Peyer's patch (tissue), 4 donors: ENCODE measurements at places on chromosomes 1 and 21.

- H3K4me3 ChIP-seq, result no peak overlapping the region
- DNase-seq, result no peak
- no peaks in the 10 kb centered on the region for H3K36me3 ChIP-seq
- H3K27ac ChIP-seq, result no peak overlapping the region
- peaks cover 21% of the 10 kb centered on the region for H3K4me1 ChIP-seq
Measured at GRCh38 chr1:46485564-46486431, 3.8 kb upstream of the DMBX1 start.

GRCh38 chr21:33847588-33848248 lies 67.9 kb downstream of the ATP5PO start:
- H3K27ac ChIP-seq, result no peak overlapping the region
- no peaks in the 10 kb centered on the region for H3K27me3 ChIP-seq
- no peaks in the 10 kb centered on the region for H3K36me3 ChIP-seq
- H3K4me1 ChIP-seq, result no peaks in the 10 kb centered on the region
- DNase-seq, result no peak

DNA sequence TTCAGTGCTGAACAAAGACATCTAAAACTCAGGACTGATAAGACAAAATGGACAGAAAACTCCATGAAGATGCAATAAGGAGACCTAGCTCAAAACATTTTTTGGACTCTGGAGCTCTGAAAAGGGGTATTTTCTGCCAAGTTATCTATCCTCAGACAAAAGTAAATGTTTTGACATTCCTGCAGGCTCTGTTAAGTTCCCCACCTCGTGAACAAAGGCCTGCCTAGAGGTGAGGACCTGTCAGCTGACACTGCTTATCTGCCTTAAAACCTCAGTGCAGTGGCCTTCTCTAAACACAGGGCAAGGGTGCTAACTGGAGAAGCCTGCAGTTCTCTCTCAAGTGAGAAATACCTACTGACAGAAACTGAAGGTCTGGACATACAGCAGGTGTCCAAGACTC lies 41.1 kb downstream of the COLGALT2 start:
- no peak for DNase-seq
- H3K27me3 ChIP-seq, result no peaks in the 10 kb centered on the region
- no peak overlapping the region for H3K27ac ChIP-seq
- no peaks in the 10 kb centered on the region for H3K36me3 ChIP-seq
- no peak overlapping the region for H3K4me3 ChIP-seq

- H3K4me1 ChIP-seq, result no peaks in the 10 kb centered on the region
- no peaks in the 10 kb centered on the region for H3K27me3 ChIP-seq
- DNase-seq, result no peak
- H3K36me3 ChIP-seq, result no peaks in the 10 kb centered on the region
- no peak overlapping the region for H3K27ac ChIP-seq
Measured at GRCh38 chr1:232891071-232891470, 59.3 kb upstream of the NTPCR start.

DNA sequence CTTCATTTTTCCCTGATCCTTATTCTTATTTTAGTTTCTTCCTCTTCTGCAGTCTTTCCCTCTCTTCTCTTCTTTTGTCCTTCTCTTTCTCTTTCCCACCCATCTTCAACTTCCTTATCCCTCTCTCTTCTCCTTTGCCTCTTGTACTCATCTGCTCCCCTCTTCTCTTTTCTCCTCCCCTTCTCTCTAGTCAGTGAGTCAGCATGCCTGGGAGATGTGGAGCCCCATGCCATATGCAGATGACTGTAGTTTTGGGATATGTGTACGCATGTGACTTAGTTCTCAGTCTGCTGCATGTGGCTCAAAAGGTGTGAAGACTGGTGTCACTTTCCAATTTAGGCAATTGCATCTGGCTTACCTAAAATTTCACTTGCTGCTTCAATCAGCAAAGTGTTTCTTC lies 10.4 kb downstream of the DNAJC6 start:
- no peaks in the 10 kb centered on the region for H3K36me3 ChIP-seq
- no peaks in the 10 kb centered on the region for H3K4me1 ChIP-seq
- H3K4me3 ChIP-seq, result no peak overlapping the region
- no peak for DNase-seq
- H3K27me3 ChIP-seq, result no peaks in the 10 kb centered on the region

GRCh38 chr1:229117664-229118300 lies 153.1 kb upstream of the RAB4A start:
- H3K4me3 ChIP-seq, result no peak overlapping the region
- no peaks in the 10 kb centered on the region for H3K4me1 ChIP-seq
- H3K27ac ChIP-seq, result no peak overlapping the region
- H3K36me3 ChIP-seq, result no peaks in the 10 kb centered on the region
- H3K27me3 ChIP-seq, result no peaks in the 10 kb centered on the region
- peak; percentile 68 for DNase-seq

DNA sequence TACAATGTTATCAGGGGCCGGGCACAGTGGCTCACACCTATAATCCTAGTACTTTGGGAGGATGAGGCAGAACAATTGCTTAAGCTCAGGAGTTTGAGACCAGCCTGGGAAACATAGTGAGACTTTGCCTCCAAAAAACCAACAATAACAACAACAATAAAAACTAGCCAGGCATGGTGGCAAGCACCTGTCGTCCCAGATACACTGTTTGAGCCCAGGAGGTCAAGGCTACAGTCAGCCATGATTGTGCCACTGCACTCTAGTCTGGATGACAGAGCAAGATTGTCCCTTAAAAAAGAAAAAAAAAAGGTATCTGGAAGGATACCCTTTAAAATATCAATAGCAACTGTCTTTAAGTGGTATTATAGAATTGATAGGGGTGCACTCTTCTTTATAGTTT lies 16.1 kb downstream of the SORT1 start:
- H3K27ac ChIP-seq, result no peak overlapping the region
- no peak for DNase-seq
- H3K36me3 ChIP-seq, result no peaks in the 10 kb centered on the region
- no peaks in the 10 kb centered on the region for H3K27me3 ChIP-seq
- H3K4me1 ChIP-seq, result no peaks in the 10 kb centered on the region

- H3K4me1 ChIP-seq, result no peaks in the 10 kb centered on the region
- no peak overlapping the region for H3K27ac ChIP-seq
- H3K4me3 ChIP-seq, result no peak overlapping the region
- DNase-seq, result no peak
- no peaks in the 10 kb centered on the region for H3K36me3 ChIP-seq
Measured at GRCh38 chr1:184684285-184685074, 70.2 kb downstream of the EDEM3 start.

DNA sequence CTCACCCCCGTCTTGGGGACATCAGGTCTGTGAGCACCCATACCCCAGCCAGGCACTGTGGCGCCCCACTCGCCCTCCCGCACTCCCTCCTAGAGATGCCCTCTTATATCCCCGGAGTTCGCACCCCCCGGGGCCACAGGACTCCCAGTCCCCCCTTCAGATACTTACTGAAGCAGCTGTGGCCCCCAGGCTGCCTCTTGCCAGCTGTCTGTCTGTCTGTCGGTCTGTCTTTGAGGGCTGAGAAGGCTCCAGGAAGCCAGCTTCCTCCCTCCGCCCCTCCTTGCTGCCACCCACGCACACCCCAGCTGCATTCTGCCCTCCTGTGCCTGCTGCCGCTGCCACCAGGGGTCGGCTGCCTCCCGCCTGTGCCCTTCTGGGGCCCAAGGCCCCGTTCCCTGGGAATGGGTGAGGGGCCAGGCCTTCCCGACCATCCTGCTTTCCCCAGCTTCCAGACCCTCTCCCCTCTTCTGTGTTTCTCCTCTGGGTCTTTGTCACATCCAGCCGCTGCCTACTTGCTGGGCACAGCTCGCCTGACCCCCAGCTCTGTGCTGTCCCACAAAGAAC lies at the start of gene PTPN7:
TSS of gene PTPN7 (minus strand) at position 226 of the 564 bp plus-strand sequence. CDS start 1,200 bp downstream, outside the sequence.
- H3K4me1 ChIP-seq, result peaks cover 18% of the 10 kb centered on the region
- peak; percentile 84 for DNase-seq
- no peaks in the 10 kb centered on the region for H3K36me3 ChIP-seq
- peak within 1 kb of the TSS; percentile 79 for H3K27ac ChIP-seq

DNA sequence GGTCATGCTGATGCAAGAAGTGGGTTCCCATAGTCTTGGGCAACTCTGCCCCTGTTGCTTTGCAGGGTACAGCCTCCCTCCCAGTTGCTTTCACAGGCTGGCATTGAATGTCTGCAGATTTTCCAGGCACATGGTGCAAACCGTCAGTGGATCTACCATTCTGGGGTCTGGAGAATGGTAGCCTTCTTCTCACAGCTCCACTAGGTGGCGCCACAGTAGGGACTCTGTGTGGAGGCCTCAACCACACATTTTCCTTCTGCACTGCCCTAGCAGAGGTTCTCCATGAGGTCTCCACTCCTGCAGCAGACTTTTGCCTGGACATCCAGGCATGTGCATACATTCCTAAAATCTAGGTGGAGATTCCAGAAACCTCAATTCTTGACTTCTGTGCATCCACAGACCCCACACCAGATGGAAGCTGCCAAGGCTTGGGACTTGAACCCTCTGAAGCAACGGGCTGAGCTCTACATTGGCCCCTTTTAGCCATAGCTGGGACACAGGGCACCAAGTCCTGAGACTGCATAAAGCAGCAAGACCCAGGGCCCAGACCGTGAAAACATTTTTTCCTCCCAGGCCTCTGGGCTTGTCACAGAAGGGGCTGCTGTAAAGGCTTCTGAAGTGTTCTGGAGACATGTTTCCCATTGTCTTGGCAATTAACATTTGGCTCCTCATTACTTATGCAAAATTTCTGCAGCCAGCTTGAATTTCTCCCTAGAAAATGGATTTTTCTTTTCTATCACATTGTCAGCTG lies 466.2 kb upstream of the PBX1 start:
- DNase-seq, result peak; percentile 42
- H3K27ac ChIP-seq, result no peak overlapping the region
- no peaks in the 10 kb centered on the region for H3K4me1 ChIP-seq
- H3K36me3 ChIP-seq, result no peaks in the 10 kb centered on the region

- no peak overlapping the region for H3K27ac ChIP-seq
- H3K4me3 ChIP-seq, result no peak overlapping the region
- no peaks in the 10 kb centered on the region for H3K27me3 ChIP-seq
- no peaks in the 10 kb centered on the region for H3K36me3 ChIP-seq
- DNase-seq, result no peak
- H3K4me1 ChIP-seq, result no peaks in the 10 kb centered on the region
Measured at GRCh38 chr21:31337996-31338907, 5.8 kb downstream of the TIAM1 start.

GRCh38 chr1:205532026-205532898 lies 27.8 kb downstream of the CDK18 start:
- H3K27me3 ChIP-seq, result no peaks in the 10 kb centered on the region
- H3K36me3 ChIP-seq, result peaks cover 29% of the 10 kb centered on the region
- H3K4me3 ChIP-seq, result no peak overlapping the region
- no peak for DNase-seq
- peaks cover 4% of the 10 kb centered on the region for H3K4me1 ChIP-seq

- H3K4me1 ChIP-seq, result no peaks in the 10 kb centered on the region
- DNase-seq, result no peak
- H3K27me3 ChIP-seq, result no peaks in the 10 kb centered on the region
Measured at GRCh38 chr1:232728507-232729263, 76.5 kb upstream of the MAP10 start.

- H3K4me1 ChIP-seq, result no peaks in the 10 kb centered on the region
- DNase-seq, result no peak
- H3K27me3 ChIP-seq, result no peaks in the 10 kb centered on the region
- H3K27ac ChIP-seq, result no peak overlapping the region
Measured at GRCh38 chr1:31228986-31229385, 10.7 kb downstream of the NKAIN1 start.

GRCh38 chr1:160491017-160491416 lies 32.0 kb downstream of the SLAMF6 start:
- no peaks in the 10 kb centered on the region for H3K4me1 ChIP-seq
- no peaks in the 10 kb centered on the region for H3K36me3 ChIP-seq
- no peak overlapping the region for H3K4me3 ChIP-seq
- no peak for DNase-seq
- no peaks in the 10 kb centered on the region for H3K27me3 ChIP-seq

DNA sequence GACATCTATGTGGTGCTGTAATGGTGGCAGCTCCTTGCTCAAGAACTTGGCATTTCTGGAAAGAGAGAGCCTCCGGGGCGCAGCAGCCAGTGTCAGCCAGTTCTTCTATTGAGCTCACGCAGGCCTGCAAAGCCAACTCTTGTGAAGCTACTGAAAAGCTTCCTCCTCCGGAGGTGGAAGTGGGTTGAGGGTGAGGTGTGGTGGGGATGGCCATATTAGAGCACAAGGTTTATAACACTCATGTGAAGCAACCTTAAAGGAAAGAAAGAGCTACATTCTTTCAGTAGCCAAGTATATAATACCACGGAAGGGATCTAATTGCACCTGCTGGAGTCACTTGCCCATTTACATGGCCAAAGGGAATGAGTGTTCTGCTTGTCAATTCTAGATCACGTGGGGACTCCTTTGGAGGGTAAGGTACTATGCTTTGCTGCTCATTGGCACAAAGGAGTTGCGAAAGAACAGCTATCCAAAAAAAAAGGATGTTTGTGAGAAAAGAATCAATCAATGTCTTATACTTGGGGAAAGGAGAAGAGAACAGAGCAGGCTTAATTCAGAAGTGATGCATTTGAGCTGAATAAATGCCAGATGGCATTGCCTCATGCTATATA lies 18.3 kb upstream of the MAP10 start:
- DNase-seq, result no peak
- H3K27me3 ChIP-seq, result no peaks in the 10 kb centered on the region
- no peak overlapping the region for H3K4me3 ChIP-seq
- H3K36me3 ChIP-seq, result no peaks in the 10 kb centered on the region

DNA sequence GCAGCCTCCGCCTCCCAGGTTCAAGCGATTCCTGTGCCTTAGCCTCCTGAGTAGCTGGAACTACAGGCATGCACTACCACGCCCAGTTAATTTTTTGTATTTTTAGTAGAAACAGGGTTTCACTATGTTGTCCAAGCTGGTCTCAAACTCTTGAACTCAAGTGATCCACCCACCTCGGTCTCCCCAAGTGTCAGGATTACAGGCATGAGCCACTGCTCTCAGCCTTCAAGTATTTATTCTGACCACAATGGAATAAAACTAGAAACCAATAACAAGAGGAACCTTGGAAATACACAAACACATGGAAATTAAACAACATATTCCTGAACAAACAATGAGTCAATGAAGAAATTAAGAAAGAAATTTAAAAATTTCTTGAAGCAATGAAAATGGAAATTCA lies 32.7 kb upstream of the DR1 start:
- no peak overlapping the region for H3K4me3 ChIP-seq
- H3K27ac ChIP-seq, result no peak overlapping the region
- no peaks in the 10 kb centered on the region for H3K4me1 ChIP-seq
- no peaks in the 10 kb centered on the region for H3K36me3 ChIP-seq

GRCh38 chr1:183827801-183828200 lies 22.9 kb downstream of the RGL1 start:
- H3K4me3 ChIP-seq, result no peak overlapping the region
- H3K36me3 ChIP-seq, result no peaks in the 10 kb centered on the region
- DNase-seq, result no peak
- peaks cover 3% of the 10 kb centered on the region for H3K4me1 ChIP-seq
- H3K27me3 ChIP-seq, result no peaks in the 10 kb centered on the region
- H3K27ac ChIP-seq, result no peak overlapping the region

DNA sequence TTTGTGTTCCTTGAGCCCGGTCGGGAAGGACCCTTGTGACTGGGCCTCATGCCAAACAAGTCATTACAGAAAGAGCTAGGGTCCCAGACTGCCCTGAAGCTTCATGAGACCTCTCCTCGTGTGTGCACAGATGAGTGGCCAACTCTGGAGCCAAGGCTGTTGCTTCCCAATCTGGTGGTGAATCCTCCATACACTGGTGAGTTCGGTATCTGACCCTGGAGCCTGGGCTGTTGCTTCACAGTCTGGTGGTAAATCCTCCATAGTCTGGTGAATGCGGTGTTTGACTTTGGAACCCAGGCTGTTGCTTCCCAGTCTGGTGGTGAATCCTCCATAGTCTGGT lies 737.8 kb downstream of the MATN1 start:
- no peak for DNase-seq
- no peaks in the 10 kb centered on the region for H3K36me3 ChIP-seq
- peak overlapping the region; percentile 30 for H3K27ac ChIP-seq
- no peaks in the 10 kb centered on the region for H3K27me3 ChIP-seq

- H3K4me3 ChIP-seq, result no peak overlapping the region
- peaks cover 30% of the 10 kb centered on the region for H3K4me1 ChIP-seq
- H3K27me3 ChIP-seq, result no peaks in the 10 kb centered on the region
- peak; percentile 71 for DNase-seq
- H3K27ac ChIP-seq, result no peak overlapping the region
- H3K36me3 ChIP-seq, result no peaks in the 10 kb centered on the region
Measured at GRCh38 chr1:167599957-167600581, 30.0 kb upstream of the RCSD1 start.
